ENCODE measurements at places on chromosomes 3 and 15.

- no peak for DNase-seq
These were observed at the start of gene PLCD1 for GRCh38 chr3:38029400-38030125. TSS of gene PLCD1 (minus strand) at chr3:38029642. CDS start at chr3:38029539, 103 bp downstream.

- no peak for DNase-seq
These were observed 1.0 kb downstream of the ONECUT1 start for GRCh38 chr15:52789008-52789600.

- DNase-seq, result no peak
These were observed 223.2 kb upstream of the SOX2 start for GRCh38 chr3:181488536-181488935.

DNA sequence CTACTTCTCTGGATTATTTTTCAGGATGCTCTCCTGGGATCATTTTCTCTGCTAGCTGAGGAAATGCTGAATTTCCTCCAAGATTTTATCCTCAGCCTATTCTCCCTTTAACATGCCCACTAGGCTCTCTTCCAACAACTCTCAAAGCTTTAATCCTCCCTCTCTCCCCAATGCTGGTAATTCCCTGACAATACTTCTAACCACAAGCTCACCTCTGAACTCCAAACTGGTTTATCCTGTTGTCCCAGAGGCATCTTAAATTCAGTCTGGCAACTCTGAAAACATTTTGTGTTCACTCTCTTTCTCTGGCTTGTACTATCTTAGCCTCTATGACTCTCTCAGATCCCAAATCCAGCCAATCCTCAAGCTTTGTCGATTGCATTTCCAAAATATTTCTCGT, 490.3 kb downstream of the MECOM start:
- no peak for DNase-seq

DNA sequence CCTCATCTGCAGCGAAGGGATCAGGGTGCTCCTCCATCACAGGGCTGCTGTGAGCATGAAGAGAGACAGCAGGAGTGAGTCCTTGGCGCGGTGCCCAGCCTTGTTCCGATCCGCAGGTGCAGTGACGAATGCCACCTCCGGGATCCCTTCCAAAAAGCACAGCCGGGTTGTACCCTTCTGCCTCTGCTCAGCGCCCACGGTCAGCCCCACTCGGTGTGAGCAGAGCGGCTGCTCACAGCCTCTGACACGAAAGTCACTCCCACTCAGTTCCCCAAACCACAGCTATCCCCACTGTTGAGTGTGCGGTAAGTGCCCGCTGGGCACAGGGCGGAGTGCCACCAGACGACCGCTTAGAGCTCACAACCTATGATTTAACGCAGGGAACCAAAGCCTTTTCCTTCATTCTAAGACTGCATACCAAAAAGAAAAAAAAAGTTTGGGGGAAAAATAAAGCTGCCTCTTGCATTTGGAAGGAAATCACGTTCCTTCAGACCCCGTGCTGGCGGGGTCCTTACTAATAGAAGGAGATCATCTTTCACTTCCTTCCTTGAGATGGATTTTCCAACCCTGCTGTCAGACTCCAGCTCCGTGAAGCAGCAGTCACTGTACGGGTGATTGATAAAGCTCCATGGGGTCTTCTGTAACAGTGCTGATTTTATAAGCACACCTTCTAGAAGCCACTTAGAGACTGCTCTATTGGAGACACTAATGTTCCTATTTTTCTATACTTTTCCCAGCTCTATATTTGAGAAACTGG, 34.7 kb upstream of the TUBGCP5 start:
- DNase-seq, result no peak

DNA sequence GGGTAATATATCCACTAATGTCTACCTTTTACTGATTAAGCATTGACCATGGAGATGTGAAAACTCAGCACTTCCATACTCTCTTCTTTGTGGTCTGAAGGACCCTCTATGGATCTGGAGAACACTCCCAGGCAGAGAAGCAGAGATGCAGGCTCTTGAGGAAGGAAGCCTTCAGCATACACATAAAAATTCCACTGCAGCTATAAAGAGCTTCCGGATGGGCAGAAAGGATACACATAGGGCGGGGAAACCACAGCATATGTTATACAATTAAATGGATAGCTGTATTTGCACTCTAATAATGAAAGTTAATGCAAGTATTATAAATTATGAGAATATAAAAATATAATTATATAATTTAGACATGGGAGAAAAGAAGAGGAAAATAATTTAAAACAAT, 1258.2 kb upstream of the ALCAM start:
- no peak for DNase-seq

DNA sequence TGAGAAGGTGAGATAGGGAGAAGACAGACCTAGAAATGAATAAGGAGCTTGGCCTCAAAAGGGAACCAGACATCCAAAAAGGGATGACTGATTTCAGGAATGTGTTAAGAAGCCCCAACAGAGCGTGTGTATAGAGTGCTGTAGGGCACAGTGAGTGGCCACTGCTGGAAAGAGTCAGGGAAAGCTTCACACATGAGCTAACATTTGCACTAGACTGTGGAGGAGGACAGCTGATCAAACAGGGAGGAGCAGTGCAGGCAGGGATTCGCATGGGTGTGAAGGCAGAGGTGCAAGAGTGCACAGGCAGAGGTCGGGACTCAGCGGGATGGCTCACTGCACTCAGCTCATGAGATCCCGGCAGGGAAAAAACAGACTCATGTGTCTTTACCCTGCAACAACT, 61.8 kb downstream of the NPTN start:
- DNase-seq, result no peak

DNA sequence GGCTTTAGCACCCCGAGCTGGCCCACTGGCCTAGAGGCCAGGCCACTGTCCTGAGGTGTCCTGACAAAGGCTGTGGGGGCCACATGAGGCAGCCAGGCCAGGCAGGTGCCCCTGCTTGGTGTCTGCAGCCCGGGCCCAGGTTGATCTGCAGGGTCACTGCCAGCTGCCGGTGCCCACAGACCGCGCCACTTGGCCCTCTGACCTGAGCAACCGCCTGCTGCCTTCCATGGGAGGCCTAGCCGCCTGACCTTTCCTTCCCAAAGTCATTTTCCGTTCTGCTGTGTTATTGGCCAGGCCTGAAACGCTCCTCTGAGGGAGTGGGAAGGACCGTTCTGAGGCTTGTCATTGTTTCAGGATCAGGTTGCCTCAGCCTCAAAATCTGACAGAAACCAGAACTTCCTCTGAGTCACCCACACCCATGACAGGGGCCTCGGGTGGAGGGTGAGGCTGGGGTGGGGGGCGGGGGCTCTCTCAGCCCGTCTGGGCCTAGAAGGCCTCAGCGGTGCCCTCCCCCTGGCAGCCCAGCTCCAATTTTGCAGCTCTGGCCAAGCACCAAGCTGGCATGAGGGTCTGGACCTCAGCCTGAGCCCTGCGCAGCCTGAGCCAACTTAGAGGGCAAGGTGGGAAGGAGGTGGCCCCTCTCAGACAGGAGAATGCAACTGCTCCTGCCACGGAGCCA, 140.7 kb upstream of the MEF2A start:
- DNase-seq, result no peak

All from NCI-H1694 (cell line).